ENCODE measurements at places on chromosomes 2 and 18.

- DNase-seq, result no peak
- H3K27ac ChIP-seq, result no peak overlapping the region
- no peaks in the 10 kb centered on the region for H3K27me3 ChIP-seq
- H3K36me3 ChIP-seq, result no peaks in the 10 kb centered on the region
- no peak overlapping the region for H3K4me3 ChIP-seq
These were observed 1846.4 kb upstream of the PIK3C3 start for GRCh38 chr18:40108596-40108995.

DNA sequence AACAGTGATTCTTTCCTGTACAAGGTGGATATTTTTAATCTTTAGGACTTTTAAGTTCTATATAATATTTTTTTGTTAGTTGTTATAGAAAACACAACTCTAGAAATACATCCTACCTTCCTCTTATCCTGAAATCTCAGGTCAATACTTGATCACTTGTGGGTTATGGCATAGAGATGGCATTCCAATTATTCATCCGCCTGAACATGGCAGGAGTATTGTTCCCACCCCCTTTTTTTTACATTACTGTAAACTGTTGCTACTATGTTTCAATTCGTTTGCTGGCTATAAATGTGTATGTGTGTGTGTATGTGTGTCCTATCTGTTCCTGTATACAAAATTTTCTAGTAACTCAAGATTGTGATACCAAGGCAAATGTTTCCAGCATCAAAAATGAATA lies 43.3 kb upstream of the FN1 start:
- no peaks in the 10 kb centered on the region for H3K27me3 ChIP-seq
- H3K4me3 ChIP-seq, result no peak overlapping the region
- no peaks in the 10 kb centered on the region for H3K36me3 ChIP-seq
- H3K27ac ChIP-seq, result no peak overlapping the region
- DNase-seq, result no peak

DNA sequence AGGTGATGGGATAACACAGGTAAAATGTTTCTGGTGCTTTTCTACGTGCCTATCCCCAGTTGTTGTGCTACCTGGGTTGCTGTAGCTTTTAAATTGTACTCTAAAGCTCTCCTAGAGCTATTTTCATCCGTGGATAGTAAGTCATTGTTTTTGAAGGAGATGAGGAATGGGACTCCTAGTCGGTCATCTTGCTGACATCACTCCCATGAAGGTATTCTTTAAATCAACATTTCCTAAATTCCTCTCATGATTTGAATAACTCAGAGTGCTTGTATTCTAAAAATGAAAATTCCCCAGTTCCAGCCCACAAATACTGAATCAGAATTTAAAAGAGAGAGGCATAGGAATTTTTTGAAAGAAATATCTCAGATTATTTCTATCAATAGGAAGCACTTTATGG lies 44.3 kb downstream of the CCDC148 start:
- no peaks in the 10 kb centered on the region for H3K36me3 ChIP-seq
- H3K4me3 ChIP-seq, result no peak overlapping the region
- no peaks in the 10 kb centered on the region for H3K4me1 ChIP-seq
- DNase-seq, result no peak
- H3K27ac ChIP-seq, result no peak overlapping the region

DNA sequence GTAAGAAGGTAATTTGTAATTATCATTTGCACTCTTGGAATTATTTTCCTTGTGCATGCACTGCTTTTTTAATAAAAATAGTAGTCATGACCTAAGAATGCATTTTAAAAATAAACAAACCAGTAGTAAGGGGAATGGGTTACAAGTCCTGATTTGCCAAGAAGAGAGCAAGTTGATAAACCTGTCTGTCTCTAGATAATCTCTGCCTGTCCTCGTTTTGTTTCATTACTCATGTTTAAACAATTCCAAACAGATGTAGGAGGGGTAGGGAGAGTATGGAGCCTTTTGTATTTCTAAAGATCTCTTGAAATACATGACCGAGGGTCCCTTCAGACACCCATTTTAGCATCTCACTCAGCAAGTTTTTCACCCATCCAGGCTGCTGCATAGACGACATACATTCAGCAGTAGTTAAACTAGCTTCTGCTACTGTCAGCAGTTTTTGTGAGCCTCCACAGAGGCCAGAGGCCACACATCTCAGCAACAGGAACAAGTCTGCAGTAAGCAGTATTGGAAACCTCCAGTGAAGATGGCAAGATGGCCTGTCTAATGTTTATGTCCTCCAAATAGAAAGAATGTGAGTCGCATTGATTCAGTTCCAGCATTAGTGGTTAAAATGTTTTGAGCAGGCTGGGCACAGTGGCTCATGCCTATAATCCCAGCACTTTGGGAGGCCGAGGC lies 2.3 kb upstream of the EXOC6B start:
- H3K4me3 ChIP-seq, result no peak overlapping the region
- no peaks in the 10 kb centered on the region for H3K36me3 ChIP-seq
- no peaks in the 10 kb centered on the region for H3K27me3 ChIP-seq
- no peak overlapping the region for H3K27ac ChIP-seq
- DNase-seq, result no peak

GRCh38 chr18:23580677-23581367 lies 5.5 kb downstream of the NPC1 start:
- H3K4me1 ChIP-seq, result peaks cover 24% of the 10 kb centered on the region
- no peaks in the 10 kb centered on the region for H3K27me3 ChIP-seq
- H3K36me3 ChIP-seq, result no peaks in the 10 kb centered on the region
- no peak for DNase-seq
- no peak overlapping the region for H3K4me3 ChIP-seq
